Mesothelial cell of epicardium (in vitro differentiated cells): ENCODE measurements at places on chromosomes 4 and X.

GRCh38 chrX:118437283-118437682 lies 58.3 kb upstream of the DOCK11 start:
- no peak for DNase-seq

DNA sequence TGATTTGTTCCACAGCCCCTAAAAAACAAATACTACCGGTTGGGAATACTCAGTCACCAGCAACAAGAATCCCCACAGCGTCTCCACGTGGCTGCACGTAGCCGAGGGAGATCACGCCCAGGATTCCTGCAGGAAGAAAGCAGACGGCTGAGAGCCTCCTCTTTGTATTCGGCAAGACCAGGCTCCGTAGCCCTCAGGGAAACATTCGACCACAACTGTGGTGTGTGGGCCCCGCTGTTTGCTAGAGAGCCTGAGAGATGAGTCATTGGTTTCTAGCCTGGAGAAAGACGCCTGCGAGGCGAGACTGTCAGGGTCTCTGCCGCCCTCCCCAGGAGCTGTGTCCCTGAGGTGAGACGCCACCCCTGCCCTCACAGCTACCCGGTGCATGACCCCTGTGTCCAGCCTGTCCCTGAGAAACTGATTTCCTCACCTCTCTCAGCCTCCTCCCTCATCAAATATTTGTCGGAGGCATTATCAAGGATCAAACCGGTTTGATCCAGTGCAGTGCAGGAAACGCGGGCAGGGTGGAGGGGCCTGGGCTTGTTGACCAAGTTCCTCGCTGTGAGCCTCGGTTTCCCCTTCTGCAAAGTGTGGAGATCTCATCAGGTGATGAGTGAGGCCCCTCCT lies 4.7 kb upstream of the S100P start:
- peak; percentile 48 for DNase-seq

DNA sequence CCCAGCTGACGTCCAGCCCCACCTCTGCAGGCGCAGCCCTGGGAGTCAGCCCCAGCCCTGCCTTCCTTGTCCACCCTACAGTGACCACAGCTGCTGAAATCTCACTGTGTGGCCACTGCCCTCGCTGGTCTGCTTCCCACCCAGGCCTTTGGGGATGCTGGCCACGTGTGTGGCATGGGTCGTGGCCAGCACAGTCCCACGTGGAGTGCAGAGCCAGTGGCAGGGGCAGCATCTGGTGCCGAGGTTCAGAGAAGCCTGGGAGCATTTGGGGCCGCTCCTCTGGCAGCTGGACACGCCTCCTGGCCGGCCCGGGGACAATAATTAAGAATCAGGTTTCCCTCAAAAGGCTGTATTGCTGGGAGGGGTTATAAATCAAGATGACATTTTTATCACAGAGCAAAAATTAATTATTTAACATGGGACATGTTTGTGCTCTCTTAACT lies 92.1 kb downstream of the HMX1 start:
- no peak for DNase-seq

- no peak for DNase-seq
These were observed 5.4 kb upstream of the SH3BP2 start for GRCh38 chr4:2787230-2788100.

DNA sequence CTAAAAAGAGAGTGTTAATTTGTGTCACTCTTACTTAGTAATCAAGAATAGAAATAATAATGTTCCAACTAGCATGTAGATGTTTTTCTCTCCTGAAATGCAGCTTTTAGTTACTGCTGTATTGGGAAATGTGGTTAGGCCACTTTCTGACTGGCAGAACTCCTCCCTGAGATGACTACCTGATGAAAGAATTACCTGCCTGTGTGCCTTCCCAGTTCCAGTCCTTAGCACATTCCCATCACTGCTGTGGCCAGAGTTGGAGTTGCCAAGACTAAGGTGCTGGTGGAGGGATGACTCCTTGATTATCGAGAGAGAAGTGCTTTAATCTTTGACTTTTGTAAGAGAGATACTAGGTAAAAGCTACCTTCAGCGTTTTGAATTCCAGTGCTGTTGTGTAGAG lies 9.5 kb downstream of the GAB1 start:
- DNase-seq: no peak
